ENCODE measurements at places on chromosomes 13 and 19.

GRCh38 chr13:22405891-22406290, 735.0 kb downstream of the FGF9 start:
- no peak for DNase-seq

DNA sequence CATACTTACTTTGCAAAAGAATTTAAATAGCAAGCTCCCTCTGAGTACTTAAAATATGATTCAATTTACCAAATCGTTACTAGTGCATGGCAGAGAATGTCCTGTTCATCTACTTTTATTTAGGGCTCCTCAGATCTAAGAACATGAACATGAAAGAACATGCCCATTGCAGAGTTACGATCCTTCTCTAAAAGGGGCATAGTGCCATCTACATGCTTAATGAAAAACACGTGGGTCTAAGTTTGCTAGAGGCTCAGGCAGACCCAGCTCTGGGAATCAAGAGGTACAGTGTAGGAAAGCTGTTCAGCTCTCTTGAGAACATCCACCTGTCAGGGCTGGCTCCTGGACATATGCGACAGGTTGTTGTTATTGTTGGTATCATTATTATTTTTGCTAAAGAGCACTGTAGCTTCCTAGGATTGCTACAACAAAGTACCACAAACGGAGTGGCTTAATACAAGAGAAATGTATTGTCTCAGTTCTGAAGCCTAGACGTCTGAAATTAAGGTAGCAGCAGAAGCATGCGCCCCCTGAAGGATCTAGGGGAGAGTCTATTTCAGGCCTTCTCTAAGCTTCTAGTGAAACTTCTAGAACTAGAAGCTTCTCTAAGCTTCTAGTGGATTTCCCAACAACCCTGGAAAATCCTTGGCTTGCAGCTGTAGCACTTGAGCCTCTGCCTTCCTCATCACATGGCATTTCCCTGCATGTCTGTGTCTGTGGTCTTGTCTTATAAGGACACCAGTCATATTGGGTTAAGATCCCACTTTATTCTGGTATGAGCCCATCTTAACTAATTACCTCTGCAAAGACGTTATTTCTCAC, 133.9 kb downstream of the DCT start:
- no peak for DNase-seq

GRCh38 chr13:106568299-106569003, 514 bp upstream of the ARGLU1 start:
- DNase-seq, result no peak

DNA sequence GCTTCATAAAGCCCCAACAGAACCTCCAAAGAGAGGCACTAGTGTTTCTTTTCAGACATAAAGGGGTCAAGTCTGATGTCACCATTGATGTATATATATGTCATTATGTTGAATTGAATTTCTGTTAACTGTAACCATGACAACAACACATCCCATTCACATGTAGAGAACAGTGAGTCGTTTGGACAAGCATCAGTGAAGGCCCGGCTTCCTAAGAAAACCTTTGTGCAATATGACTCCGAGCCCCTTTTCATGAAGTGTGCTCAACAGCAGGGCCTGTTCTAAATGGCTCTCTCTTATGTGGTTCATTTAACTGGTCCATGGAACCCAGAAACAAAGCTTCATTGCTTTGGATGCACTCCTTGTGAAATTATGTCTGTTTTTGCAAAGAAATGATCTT, 67.2 kb upstream of the UBL3 start:
- DNase-seq, result no peak

- DNase-seq, result no peak
These were observed 61.8 kb upstream of the RANBP3 start for GRCh38 chr19:6039566-6040225.

DNA sequence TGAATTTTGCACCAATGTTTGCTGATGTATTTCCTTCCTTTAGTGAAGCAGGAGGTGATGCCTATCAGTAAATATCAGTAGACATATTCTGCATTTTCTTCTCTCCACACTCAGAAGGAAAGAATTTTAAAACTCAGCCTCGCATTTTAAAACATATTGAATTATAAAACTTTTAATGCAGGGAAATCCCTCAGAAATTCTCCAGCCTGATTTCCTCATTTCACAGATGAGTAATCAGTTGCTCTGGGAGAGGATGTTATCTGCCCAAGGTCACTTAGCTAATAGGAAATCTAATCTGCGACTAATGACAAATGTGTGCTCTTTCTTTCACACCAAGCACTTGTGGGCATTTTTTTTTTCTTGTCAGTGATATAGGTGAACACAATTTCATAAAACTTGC, 320.6 kb downstream of the ITGBL1 start:
- DNase-seq, result no peak

- no peak for DNase-seq
These were observed 2772.2 kb downstream of the PCDH9 start for GRCh38 chr13:64457976-64458375.

GRCh38 chr13:44759384-44760360, 183.5 kb upstream of the TSC22D1 start:
- DNase-seq, result no peak

GRCh38 chr13:58455094-58455493, 823.5 kb downstream of the PCDH17 start:
- no peak for DNase-seq

GRCh38 chr13:23383151-23383550, 50.4 kb downstream of the SACS start:
- DNase-seq, result no peak

DNA sequence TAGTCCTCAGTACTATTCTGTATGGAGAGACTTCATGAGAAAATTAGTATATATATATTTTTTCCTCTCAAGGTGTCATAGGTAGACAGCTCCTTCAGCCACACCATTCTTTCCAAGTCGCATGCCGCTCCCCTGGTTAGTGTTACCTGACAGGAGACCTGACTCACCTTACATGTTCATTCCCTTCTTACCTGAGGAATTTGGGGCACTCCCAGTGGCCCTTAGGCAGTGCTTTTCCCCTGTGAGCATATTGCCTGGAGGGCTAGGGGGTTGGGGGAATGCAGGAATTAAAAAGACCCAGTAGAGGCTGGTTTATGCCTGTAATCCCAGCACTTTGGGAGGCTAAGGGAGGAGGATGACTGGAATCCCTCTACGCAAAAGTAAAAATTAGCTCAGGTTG, 9.0 kb upstream of the ACTN4 start:
- no peak for DNase-seq

- DNase-seq, result no peak
These were observed 48.4 kb downstream of the CAB39L start for GRCh38 chr13:49395451-49395865.

- DNase-seq, result no peak
These were observed 223.6 kb downstream of the GPC6 start for GRCh38 chr13:93450191-93450621.
